Chondrocyte (in vitro differentiated cells): ENCODE measurements at places on chromosomes 4 and X. TPM values are rescaled to one million over a fixed set of nuclear protein-coding genes. Genes with fewer than 3 reads are reported as not detected.

AASDH gene
- total RNA-seq: 6.9 to 10.5 TPM (median 7.9 TPM) in 3 replicates

TMEM128 gene
- 16.0 to 20.2 TPM (median 18.9 TPM) in 3 replicates for total RNA-seq

- no peak overlapping the region for H3K4me3 ChIP-seq
- H3K4me1 ChIP-seq: peaks cover 45% of the 10 kb centered on the region
- H3K27me3 ChIP-seq: no peaks in the 10 kb centered on the region
- no peak for DNase-seq
Measured at GRCh38 chr4:186840771-186841301, 117.2 kb upstream of the FAT1 start.

DNA sequence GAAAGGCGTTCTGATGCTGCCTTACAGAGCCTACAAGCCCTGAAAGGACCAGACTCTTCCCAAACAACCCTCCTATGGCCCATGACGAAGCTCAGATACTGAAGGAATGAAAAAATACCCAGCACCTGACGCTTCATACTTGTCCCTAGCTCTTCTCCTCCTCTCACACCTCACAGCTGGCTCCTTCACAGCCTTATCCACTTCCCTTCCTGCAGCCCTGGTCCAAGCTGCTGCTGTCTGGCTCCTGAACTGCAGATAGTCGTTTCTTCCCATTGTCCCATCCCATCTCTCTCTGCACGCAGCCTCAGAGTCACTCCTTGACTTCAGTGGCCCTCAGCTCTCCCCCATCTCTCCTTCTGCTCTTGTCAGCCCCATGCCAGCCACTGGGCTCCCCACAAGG lies 56.6 kb downstream of the FAM193A start:
- peaks cover 56% of the 10 kb centered on the region for H3K4me1 ChIP-seq
- peak overlapping the region; percentile 24 for H3K27ac ChIP-seq
- no peaks in the 10 kb centered on the region for H3K36me3 ChIP-seq
- H3K4me3 ChIP-seq: no peak overlapping the region
- no peak for DNase-seq
- H3K27me3 ChIP-seq: no peaks in the 10 kb centered on the region

DMD gene
- total RNA-seq: 196 to 306 TPM (median 201 TPM) in 3 replicates
